ENCODE measurements at places on chromosomes 3 and 15.

- no peak for DNase-seq
Observed at GRCh38 chr3:149553781-149554451, 79.4 kb downstream of the TM4SF4 start.

DNA sequence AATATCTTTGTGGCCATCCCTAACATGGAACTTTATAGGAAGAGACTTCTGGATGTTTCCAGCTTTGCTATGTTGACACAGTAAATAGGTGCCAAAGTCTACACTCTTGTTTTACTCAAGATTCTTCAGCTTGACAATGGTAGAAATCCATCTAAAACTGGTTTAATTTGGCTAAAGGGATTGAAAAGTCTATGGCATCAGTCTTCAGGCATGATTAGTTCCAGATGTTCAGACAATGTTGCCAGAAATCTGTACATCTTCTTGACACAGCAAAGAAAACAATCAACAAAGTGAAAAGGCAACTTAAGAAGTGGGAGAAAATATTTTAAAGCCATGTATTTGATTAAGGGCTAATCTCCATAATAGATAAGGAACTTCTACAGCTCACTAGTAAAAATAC, 130.5 kb downstream of the LRRC3B start:
- no peak for DNase-seq

- no peak for DNase-seq
Observed at GRCh38 chr3:141998669-141999290, 122.3 kb downstream of the ATP1B3 start.

GRCh38 chr3:155402656-155403055, 109.2 kb upstream of the STRIT1 start:
- no peak for DNase-seq

DNA sequence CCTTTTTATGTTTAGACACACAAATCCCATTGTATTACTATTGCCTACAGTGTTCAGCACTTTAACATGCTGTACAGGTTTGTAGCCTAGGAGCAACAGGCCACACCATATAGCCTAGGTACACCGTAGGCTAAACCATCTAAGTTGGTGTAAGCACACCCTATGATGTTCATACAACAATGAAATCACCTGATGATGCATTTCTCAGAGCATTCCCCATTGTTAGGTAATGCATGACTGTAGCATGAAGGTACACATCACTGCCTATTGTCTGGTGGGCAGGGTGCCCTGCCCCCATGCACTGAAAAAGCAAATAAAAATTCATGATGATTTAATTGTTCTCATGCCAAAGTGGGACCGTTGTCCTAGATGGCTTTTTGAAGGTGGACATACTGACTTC, 183.6 kb downstream of the AGBL1 start:
- no peak for DNase-seq

DNA sequence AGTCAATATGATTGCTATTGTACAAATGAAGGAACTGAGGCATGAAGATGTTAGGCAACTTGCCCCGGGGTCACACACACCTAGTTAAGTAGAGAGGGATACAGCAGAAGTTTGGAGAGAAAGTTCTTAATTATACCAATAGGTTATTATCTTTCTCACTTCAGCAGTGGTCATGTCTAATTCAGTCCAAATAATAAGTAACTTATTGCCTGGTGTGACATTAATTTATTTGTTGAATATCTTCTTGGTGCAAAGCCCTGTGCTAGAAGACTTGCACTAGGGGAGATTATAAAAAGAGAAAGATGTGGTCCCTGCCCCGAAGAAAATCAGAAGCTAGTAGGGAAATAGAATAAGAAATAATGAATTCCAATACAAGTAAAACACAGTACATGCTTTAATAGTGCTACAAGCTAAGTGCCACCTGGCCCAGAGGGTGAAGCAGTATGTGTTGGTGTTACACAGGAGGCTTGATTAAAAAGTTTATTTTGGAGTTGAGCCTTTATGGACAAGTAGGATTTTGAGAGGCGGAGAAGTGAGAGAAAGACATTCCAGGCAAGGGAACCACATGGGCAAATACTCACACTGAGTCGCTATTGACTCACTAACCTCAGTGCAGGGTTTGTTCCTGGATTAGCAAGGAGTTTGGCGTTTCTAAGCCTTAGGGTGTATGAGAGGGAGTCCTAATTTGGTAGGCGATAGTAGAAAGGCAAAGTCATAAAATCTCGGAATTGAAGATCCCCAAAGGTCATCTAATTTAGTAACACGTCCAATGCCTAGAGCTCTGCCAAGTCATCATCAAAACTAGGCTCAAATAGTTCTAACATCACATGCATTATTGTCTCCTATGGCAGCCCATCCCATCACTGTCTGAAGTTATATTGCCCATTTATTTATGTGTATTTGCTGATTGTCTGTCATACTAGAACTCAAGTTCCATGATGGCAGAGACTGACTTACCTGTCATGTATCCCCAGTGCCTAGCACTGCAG, 19.2 kb upstream of the GSK3B start:
- DNase-seq, result no peak

DNA sequence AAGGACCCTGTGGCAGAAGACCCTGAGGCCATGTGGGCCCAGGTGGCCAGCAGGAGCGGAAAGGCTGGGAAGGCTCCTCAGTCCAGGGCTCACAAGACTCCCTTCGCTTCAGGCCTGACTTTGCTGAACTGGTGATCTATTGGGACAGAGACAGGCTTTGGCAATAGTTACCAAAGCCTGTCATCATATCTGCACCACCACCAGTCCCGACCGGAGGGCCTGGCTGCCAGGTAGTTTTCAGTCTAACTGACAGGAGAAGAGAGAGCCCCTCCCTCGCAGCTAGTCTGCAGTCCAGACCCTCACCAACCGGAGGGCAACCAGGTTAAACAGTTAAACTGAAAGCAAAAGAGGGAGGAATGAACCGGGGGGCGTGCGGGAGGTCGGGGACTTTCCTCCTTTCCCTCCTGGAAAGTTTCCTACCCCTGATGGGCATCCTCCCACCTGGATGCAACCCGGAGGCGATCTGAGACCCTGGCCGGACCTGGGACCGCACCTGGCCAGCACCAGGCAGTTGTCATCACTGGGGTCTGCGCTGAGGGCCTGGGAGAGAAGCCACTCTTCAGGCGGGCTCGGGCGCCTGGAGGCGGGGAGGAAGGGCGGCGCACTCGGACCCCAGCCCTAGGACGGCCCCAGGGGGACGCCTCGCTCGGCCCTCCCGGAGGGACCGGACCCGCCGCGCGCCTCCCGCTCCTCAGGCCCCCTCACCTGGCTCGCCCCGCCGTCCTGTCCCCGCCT, 435 bp downstream of the RAB27A start:
- no peak for DNase-seq

All from stimulated activated CD4-positive, alpha-beta T cell treated with anti-CD3 and anti-CD28 coated beads, Interleukin-2, amount 100 ng/mL, for 48 hours (primary cell).